ENCODE measurements at places on chromosomes 6 and 20.

- no peak for DNase-seq
Observed at GRCh38 chr6:44131892-44132291, 4.5 kb downstream of the TMEM63B start.

DNA sequence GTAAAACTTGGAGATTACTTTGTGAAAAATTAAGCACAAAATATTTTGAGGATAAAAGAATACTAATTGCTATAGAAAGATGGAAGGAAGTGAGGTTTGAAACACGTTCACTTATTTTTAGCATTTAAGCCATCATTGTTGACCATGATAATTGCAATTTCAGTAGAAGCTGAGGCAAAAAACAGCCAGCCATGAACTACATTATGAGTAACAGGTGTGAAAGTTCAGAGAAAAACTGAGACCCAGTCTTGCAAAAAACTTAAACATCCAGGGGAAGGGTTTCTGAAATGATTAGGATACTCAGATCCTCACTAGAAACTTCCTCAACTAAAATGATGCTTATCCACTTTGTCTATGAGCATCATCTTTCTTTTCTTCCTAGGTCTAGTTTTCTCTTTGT lies 619.4 kb downstream of the PHF3 start:
- DNase-seq: no peak

DNA sequence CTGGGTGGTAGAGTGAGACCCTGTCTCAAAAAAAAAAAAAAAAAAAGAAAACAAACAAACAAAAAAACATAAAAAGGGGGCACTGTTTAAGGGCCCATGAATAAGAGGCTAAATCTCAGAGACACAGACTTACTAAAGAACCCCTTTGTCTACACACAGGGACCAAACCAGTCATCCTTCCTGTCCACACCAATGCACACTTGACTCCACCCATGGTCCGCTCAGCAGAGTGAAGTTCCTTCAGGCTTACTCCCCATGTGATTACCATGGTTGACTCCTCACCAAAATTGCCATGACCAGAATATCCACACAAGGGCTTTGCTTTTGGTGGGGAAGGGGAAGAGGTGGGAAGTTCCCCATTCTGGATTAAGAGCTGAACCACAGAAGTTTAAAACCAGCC lies 19.4 kb upstream of the REPS1 start:
- no peak for DNase-seq

GRCh38 chr6:38180586-38180985 lies 361.1 kb downstream of the ZFAND3 start:
- no peak for DNase-seq

DNA sequence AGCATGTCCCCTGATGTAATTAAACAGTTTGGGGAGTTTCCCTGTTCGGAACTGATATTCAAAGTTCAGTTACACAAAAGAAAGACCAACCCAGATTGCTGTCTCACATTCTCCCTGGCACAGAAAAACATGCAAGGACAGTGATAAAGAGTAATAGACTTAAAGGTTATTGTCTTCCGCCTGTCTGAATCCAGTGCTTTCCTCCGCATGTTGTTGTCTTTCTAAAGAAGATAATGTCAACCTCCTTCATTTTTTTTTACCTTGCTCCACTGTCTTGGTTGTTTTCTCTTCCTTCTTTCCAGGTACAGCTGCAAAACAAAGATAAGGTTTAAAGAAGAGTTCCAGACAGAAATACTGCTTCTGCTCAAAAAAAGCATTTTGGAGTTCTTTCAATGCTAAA lies 284.5 kb downstream of the TRDN start:
- DNase-seq: no peak

DNA sequence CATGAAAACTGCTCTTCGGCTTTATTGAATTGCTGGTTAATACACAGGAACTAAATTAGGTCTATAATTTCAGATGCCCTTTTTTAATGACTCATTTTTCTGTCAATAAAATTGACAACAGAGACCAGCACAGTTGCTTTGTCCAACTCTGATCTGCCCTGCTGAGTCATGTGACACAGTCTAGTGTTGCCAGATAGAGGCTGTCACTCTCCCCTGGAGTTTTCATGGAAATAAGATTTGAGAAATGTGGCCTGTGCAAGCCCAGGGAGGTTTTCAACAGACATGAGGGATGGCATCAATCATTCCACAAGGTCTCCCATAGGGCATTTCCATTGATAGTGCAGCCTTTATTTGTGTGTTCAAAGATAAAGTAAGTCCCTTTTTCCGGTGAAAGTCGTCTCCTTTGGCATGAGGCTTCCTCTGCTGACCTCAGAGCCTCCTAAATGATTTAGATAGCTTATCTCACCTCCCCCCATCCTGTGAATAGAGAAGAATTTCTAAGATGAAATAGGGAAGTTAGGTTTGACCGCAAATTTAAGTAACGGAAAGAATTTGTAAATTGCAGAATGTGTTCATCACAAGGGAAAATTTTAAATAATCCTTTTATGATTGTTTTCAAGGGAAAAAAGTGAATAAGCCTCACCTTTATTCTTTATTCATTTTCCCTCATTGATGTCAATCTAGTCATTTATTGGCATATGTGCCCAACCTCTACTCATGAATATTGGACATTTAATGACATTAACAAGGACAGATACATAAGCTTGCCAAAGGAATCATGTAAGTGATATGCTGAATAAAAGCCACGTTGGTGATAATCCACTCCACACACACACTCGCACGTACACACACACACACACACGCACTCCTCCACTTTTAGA lies 277.7 kb downstream of the ADGB start:
- DNase-seq: no peak

- DNase-seq: no peak
Observed at GRCh38 chr20:47962286-47962963, 177.1 kb upstream of the SULF2 start.

DNA sequence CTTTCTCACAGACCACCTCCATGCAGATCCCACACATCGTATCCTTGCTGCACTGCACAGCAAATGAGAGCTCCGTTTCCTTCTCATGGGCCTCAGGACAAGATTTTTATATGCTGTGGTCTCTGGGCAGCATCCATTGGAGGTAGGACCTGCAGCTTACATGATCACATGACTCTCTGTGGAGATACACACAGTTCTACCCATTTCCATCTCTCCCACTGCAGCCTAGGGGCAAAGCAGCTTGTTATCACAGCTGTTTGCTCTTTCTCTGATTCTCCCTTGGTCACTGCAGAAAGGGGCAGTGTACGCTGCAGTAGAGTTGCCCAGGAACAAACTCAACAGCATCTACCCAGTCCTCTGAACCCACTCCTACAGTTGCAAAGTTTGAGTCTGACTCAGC lies 48.9 kb downstream of the ZNF334 start:
- DNase-seq: no peak

- DNase-seq: no peak
Observed at GRCh38 chr6:2819115-2819514, 22.5 kb downstream of the SERPINB1 start.

- no peak for DNase-seq
Observed at GRCh38 chr6:37083243-37084138, 78.0 kb downstream of the FGD2 start.

GRCh38 chr6:27728442-27728841 lies 183.8 kb downstream of the OR2B2 start:
- no peak for DNase-seq

DNA sequence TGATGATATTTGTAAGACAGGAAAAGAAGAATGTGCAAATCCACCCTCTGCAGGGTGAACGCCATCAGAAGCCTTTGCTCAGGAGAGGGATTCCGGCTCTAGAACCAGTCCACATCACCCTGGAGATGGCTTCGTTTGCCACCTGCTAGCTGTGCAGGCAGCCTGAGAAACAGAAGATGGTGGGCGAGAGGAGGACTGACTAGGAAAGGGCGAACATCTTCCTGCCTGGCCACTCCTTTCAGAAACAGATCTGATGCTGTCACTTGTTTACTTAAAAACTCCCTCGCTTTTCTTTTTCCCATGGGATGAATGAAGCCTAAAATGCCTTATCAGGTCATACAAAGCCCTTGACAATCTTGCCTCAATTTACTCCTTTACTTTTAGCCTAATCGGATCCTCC lies 1.2 kb downstream of the PTPRA start:
- DNase-seq: no peak

- DNase-seq: no peak
Observed at GRCh38 chr6:148885136-148885865, 138.5 kb downstream of the UST start.

DNA sequence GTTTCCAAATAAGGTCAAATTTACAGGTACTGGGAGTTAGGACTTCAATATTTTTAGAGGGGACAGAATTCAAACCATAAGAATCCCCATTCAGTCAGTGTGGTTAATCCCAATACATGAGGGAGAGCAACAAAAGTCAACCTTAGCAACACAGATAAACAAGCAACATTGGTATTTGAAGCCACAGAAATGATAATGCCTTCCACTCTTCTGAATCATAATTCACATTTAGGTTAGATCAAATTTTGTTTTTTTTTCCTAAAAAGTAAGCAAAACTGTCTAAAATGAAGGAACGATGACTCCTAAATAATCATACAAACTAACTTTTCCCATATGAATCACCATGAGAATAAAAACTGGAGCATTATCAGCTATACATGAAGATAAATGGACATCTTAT lies 246.0 kb upstream of the TENT5A start:
- no peak for DNase-seq

DNA sequence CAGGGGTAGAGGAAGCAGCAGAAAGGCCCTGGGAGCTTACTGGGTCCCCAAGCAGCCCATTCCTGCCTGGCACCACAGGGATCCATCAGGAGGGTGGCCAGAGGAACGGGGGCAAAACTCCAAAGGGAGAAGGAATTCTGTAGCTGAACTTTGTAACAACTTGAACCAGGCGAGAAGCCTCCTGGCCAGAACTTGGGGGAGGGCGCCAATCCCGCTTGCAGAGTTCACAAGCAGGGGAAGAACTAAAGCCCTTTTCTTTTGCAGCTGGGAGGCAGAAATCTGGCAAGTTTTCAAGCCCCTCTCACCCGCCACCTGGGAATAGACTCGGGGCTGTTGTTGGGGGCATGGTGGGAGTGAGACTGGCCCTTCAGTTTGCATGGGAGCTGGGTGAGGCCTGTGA lies 189.1 kb downstream of the PHF3 start:
- no peak for DNase-seq

- no peak for DNase-seq
Observed at GRCh38 chr6:152696522-152696921, 1.2 kb upstream of the MYCT1 start.

GRCh38 chr20:20095114-20095872 lies 43.0 kb downstream of the CFAP61 start:
- no peak for DNase-seq

DNA sequence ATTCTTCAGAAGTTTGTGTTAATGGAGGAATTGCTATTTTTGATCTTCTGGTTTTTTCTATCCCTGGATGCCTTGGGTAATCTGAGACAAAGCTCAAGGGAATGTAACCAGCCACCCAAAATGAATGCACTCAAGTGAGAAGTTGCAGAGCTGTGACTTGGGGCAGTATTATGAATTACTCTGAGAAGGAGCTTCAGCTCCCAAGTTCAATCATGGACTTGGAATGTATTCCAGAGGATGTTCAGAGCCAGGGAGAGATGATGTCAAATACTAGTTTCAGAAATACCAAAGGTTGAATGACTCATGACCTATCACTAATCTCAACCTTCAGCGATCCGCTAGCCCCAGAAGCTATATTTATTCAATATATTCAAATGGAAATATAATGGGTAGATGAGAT lies 375.2 kb upstream of the PLCB4 start:
- DNase-seq: no peak

DNA sequence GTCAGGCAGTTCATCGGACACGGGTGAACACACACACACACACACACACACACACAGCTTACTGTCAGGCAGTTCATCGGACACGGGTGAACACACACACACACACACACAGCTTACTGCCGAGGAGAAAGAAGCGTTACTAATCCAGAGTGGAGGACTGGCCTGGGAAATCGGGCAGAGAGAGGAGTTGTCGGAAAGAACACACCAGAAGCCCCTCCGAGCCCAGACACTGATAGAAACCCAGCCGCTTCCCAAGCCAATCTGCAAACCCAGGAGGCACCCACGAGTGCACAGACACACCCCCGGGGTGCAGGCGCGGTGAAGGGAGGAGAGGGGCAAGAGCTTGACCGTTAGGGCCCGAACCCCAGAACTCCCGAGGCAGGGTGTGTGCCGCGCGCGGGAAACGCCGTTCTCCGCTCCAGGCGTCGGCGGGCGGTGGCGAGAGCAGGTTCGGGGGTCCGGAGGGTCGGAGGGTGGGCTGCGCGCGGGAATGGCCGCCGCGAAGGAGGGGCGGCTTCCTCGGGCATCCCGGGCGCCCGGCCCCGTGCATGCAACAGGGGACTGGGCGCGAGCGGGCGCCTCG lies 636 bp downstream of the ELOVL2 start:
- no peak for DNase-seq

DNA sequence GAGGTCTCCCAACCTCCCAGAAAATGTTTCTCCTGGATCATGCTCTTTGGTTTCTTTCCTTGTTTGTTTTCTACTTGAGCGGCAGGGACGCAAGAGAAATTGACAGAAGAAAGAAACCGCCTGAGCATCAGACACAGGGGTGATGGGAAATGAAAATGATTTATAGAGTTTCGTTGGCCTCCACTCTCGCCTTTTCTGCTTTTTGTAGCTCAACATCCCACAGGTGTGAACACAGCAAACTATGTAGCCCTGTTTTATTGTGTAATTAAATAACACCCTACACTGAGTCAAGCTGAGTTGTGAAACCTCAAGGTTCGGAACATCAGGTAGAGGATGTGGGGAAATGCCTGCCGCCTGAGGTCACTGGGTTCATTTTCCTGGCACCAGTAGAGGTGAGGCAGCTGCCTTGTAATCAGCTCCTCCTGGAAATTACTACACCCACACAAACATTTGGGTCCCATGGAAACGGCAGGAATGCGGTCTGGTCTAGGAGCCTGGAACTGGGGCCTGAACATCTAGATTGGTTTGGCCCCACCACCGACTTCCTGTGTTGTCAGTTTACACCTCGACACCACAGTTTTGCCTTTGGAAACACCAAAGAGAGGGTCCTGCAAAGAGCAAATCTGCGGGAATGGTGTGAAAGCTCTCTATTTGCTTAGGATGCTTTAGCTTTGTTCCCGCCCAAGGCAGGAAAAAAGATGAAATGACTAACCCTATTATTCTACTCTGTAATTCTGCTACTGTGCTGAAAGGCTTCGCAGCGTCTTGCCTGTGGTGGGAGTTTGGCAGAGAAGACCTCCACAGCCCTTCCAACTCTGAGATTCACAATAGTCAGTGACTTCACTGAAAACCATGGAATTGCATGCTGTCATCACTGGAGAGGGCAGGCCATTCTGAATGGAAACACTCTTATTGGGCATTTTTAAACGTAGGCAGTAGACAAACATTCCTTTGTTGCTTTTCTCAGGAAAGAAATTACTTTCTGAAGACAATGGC lies 53.0 kb downstream of the ADAT2 start:
- no peak for DNase-seq

DNA sequence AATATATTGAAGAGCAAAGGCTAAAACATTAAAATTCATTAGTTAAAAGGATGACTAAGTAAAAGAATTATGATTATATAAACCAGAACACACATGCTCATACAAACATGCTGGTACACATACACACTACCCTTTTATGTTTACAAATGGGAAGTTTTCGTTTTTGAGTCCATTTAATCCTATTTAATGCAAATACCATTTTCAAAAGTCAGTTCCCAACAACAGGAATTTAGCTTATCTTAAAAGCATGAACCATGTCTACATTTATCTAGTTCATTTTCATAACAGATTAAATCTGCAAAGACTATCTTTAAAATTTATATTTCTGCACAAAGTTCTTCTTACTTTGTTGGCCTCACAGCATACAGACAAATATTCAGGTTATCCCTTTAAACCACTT lies 42.5 kb downstream of the MAN1A1 start:
- no peak for DNase-seq

- no peak for DNase-seq
Observed at GRCh38 chr6:147131532-147132128, 72.6 kb upstream of the STXBP5 start.

Measured in GM19239 (cell line).